ENCODE measurements at places on chromosomes 1 and 21. TPM values are rescaled to one million over a fixed set of nuclear protein-coding genes. Genes with fewer than 3 reads are reported as not detected.

IKBKE gene
- 7.1 TPM for total RNA-seq

DNA sequence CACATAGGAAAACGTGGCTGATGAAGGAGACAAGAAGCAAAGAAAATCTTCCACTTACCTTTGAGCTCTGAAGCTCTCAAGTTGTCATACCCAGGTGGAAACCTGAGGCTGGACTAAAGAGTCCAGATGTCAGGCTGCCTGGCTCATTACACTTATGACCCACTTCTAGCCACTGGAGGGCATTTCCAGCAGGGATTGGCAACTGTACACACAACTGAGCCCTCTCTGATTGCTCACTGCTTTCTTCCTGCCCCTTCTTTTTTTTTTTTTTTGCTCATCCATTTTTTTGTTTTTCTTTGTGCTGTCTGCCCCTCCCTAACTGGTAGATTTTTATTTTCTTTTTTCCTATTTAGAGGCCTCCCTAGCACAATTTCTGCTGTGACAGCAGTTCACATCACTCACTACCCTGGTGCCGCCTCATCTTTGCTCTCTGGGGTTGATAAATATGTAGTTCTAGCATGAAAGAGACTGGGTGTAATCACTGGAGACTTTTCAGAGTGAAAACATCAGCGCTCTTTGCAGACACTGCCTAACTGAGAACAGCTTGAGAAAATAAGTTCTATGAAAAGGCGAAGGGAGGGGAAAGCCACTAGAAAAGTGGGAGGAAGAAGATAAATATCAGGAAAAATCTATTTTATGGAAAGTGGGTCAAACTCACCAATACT is 334.5 kb downstream of the NUF2 start:
- H3K27ac ChIP-seq = no peak overlapping the region
- no peaks in the 10 kb centered on the region for H3K36me3 ChIP-seq
- no peak for DNase-seq

- H3K36me3 ChIP-seq = peaks cover 6% of the 10 kb centered on the region
- peaks cover 51% of the 10 kb centered on the region for H3K27me3 ChIP-seq
- no peaks in the 10 kb centered on the region for H3K4me1 ChIP-seq
Observed at GRCh38 chr1:18761948-18762840, 97.3 kb downstream of the TAS1R2 start.

RGS7 gene
- total RNA-seq = 0.61 TPM

GRCh38 chr1:230877146-230877923 is 9.0 kb upstream of the C1orf198 start:
- no peak overlapping the region for H3K27ac ChIP-seq
- no peaks in the 10 kb centered on the region for H3K36me3 ChIP-seq
- H3K4me3 ChIP-seq = no peak overlapping the region
- peaks cover 60% of the 10 kb centered on the region for H3K27me3 ChIP-seq
- H3K4me1 ChIP-seq = peaks cover 10% of the 10 kb centered on the region

DNA sequence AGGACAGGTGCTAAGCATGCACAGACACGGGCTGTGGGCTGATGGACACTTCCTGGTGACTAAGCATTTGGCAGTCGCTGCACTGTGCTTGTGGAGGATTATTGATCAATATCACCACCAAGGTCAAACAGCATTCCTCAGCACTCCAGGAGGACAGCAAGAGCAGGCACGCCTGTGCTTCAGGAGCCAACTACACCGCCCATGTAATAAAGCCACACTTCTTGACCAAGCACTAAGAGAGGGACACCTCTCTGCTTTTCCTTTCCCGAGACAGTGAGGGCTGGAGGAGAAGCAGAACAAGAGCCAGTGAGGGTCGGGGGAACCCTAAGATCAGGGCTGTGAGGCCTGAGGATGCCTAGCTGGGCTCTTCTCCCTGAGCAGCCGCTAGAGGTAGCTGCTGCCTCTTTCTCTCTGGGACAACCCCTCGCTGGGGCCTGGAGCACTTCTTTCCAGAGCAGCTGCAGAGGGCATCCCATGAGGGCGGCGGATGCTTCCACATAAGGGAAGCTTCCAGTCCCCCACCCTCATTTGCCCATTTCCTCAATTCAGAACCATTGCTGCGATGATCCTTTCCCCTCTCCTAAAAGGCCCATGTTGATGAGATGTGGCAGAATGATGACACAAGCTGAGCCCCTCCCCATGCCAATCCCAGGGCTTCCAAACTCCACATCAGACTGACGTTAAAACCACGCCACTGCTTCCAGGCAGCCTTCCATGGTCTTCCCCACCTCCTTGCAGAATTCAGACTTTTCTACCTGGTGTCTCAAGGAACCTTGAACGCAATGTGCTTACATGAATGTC is 19.1 kb downstream of the RAB7B start:
- H3K27me3 ChIP-seq = no peaks in the 10 kb centered on the region
- peak; percentile 97 for DNase-seq
- H3K4me3 ChIP-seq = no peak overlapping the region
- H3K36me3 ChIP-seq = peaks cover 17% of the 10 kb centered on the region
- peaks cover 23% of the 10 kb centered on the region for H3K4me1 ChIP-seq

COL16A1 gene
- total RNA-seq = 49.1 TPM

GRCh38 chr1:207826557-207827487 is 75.0 kb downstream of the CD46 start:
- DNase-seq = no peak
- H3K27me3 ChIP-seq = no peaks in the 10 kb centered on the region
- peak overlapping the region; percentile 96 for H3K27ac ChIP-seq
- H3K4me3 ChIP-seq = peak overlapping the region; percentile 7
- H3K36me3 ChIP-seq = peaks cover 24% of the 10 kb centered on the region

DNA sequence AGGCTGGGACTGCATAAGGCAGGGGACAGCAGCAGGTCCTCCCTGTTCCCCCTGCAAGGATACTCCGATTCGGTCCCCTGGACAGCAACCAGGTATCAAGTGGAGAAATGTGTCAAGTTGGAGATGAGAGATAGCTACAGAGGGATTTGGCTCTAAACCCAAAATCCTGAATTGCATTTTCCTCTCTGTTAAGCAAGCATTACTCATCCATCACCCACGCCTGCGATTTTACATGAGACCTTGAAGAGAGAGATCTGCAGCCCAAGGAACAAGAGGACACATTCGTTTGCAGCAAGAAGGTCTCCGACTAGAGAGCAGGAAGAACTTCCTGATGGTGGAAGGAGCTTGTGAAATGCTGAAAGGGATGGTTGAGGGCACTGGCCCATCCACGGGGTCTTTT is 21.9 kb downstream of the SYT2 start:
- H3K27me3 ChIP-seq = peaks cover 99% of the 10 kb centered on the region
- H3K27ac ChIP-seq = no peak overlapping the region
- H3K4me1 ChIP-seq = no peaks in the 10 kb centered on the region
- DNase-seq = peak; percentile 62
- H3K36me3 ChIP-seq = peaks cover 6% of the 10 kb centered on the region

GRCh38 chr1:115969509-115969908 is 6.8 kb upstream of the SLC22A15 start:
- no peaks in the 10 kb centered on the region for H3K4me1 ChIP-seq
- no peak overlapping the region for H3K27ac ChIP-seq
- H3K4me3 ChIP-seq = no peak overlapping the region

GRCh38 chr1:225897595-225898514 is 8.9 kb upstream of the LEFTY1 start:
- H3K36me3 ChIP-seq = no peaks in the 10 kb centered on the region
- peak overlapping the region; percentile 78 for H3K27ac ChIP-seq
- no peaks in the 10 kb centered on the region for H3K27me3 ChIP-seq
- DNase-seq = no peak

WNT4 gene
- not detected for total RNA-seq

DYNLT5 gene
- total RNA-seq = not detected

TNFSF18 gene
- 0.49 TPM for total RNA-seq

C8B gene
- not detected for total RNA-seq

DNA sequence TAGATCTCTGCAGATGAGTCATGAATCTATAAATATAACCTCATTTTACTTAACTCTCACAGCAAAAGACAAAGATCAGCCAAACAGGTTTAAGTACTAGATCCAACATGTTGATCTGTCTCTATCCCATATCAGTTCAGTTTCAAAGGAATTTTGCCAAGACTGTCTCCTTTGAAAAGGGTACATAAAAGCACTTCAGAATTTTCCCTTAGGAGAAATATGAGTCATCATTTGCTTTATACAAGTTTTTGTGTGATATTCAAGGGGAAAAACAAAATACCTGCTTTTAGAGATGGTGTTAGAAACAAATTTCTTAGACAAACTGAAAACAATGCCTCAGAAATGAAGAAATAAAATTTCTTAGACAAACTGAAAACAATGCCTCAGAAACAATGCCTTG is 73.5 kb upstream of the LRRC7 start:
- H3K4me1 ChIP-seq = no peaks in the 10 kb centered on the region
- H3K27ac ChIP-seq = no peak overlapping the region
- DNase-seq = no peak
- H3K27me3 ChIP-seq = no peaks in the 10 kb centered on the region

- no peak overlapping the region for H3K27ac ChIP-seq
- no peak for DNase-seq
- H3K4me1 ChIP-seq = peaks cover 6% of the 10 kb centered on the region
- H3K27me3 ChIP-seq = no peaks in the 10 kb centered on the region
- H3K36me3 ChIP-seq = no peaks in the 10 kb centered on the region
Observed at GRCh38 chr1:78762113-78762512, 112.5 kb downstream of the IFI44 start.

CD2 gene
- not detected for total RNA-seq

DNA sequence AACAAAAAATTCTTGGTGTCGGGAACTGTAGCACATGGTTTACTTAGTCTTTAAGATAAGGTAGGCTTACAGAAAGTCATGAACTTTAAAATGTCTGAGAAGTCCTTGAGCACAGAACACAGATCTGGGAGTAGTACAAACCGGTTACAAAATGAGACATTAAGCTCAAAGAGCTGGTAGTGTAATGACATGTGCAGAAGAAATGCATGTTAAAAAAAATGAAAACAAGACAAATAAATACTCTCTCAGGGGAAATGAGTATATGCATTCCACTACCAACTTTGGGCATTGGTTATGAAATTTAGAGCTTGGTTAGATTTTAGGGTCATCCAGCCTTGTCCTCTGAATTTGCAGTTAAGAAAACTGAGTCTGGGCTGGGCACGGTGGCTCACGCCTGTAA is 91.5 kb upstream of the F3 start:
- H3K27me3 ChIP-seq = no peaks in the 10 kb centered on the region
- H3K4me1 ChIP-seq = no peaks in the 10 kb centered on the region
- DNase-seq = no peak
- no peak overlapping the region for H3K27ac ChIP-seq
- H3K36me3 ChIP-seq = peaks cover 6% of the 10 kb centered on the region

OR10J1 gene
- total RNA-seq = not detected

DNA sequence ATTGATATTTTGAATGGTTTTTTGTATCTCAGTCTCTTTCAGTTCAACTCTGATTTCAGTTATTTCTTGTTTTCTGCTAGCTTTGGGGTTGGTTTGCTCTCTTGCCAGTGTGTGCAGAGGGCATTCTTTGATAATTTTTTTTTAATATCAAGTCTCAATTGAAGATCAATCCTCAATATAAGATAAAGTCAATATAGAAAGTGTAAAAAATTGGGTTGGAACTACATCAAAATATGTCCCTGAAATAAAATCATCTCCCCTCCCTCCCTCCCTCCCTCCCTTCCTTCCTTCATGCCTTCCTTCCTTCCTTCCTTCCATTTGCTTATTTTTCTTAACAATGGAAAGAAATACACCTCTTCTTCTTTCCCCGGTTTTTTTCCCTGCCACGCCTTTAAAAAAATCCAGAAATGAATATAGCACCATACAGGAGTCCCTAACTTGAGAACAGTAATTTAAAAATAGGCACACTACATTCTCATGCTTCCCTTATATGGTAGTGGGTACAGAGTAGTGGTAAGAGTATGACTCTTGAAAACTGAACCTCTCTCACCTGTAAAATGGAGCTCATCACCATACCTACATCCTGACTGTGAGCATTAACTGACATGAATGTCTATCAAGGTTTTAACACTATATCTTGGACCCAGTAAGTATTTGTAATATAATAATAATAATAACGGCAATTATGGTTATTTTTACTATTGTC is 221.9 kb downstream of the GIPC2 start:
- peaks cover 5% of the 10 kb centered on the region for H3K36me3 ChIP-seq
- H3K27me3 ChIP-seq = no peaks in the 10 kb centered on the region
- H3K4me1 ChIP-seq = no peaks in the 10 kb centered on the region
- H3K4me3 ChIP-seq = no peak overlapping the region

DEPDC1 gene
- 26.8 TPM for total RNA-seq

- peaks cover 10% of the 10 kb centered on the region for H3K4me1 ChIP-seq
- H3K27me3 ChIP-seq = no peaks in the 10 kb centered on the region
- DNase-seq = no peak
Observed at GRCh38 chr1:111559736-111560279, 56.4 kb upstream of the ADORA3 start.

DNA sequence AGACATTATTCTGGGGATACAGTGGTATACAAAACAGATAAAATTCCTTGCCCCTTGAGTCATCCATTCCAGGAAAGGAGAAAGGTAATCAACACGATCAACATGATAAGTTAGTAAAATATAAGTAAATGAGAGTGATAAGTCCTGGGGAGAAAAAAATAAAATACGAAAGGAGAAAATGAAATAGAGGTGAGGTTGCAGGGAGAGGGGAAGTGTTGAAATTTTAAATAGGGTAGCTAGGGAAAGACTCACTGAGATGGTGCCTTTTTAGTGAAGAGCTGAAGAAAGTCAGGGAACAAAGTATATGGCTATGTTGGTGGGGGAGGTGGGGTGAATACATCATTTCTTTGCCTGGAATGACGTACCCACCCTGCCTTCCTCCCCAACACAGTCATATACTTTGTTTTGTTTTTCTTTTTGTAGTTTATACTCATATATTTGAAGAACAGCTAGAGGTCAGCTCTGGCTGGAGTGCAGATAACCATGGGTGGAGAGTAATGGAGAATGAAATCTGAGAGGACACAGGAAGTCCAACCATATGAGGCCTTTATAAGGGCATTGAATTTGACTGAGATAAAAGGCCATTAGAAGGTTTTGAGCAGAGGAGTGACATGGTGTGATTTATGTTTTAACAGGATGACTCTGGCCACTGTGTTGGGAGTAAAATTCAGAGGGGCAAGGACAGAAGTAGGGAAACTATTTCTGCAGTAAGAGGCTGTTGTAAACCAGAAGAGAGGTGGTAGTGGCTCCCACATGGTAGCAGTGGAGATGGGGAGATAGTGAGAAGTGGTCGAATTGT is 54.8 kb downstream of the OSBPL9 start:
- H3K27me3 ChIP-seq = no peaks in the 10 kb centered on the region
- H3K4me1 ChIP-seq = peaks cover 8% of the 10 kb centered on the region
- peak; percentile 27 for DNase-seq
- no peak overlapping the region for H3K27ac ChIP-seq
- no peaks in the 10 kb centered on the region for H3K36me3 ChIP-seq

Measured in MCF 10A (cell line).